Astrocyte (in vitro differentiated cells and primary cell): ENCODE measurements at places on chromosomes 16 and 17.

- DNase-seq, result peak; percentile 20
- H3K27ac ChIP-seq, result no peak overlapping the region
- H3K27me3 ChIP-seq, result no peaks in the 10 kb centered on the region
- peaks cover 14% of the 10 kb centered on the region for H3K4me1 ChIP-seq
- H3K36me3 ChIP-seq, result peaks cover 4% of the 10 kb centered on the region
- H3K4me3 ChIP-seq, result no peak overlapping the region
Measured at GRCh38 chr17:47934856-47935255, 6.5 kb upstream of the PNPO start.

- no peaks in the 10 kb centered on the region for H3K4me1 ChIP-seq
- no peaks in the 10 kb centered on the region for H3K27me3 ChIP-seq
- H3K36me3 ChIP-seq, result no peaks in the 10 kb centered on the region
- no peak overlapping the region for H3K27ac ChIP-seq
- DNase-seq, result no peak
Measured at GRCh38 chr16:87117936-87118335, 199.3 kb downstream of the C16orf95 start.

GRCh38 chr16:67954421-67955196, 10.7 kb upstream of the LCAT start:
- no peak overlapping the region for H3K27ac ChIP-seq
- no peaks in the 10 kb centered on the region for H3K27me3 ChIP-seq
- no peak overlapping the region for H3K4me3 ChIP-seq
- H3K4me1 ChIP-seq, result peaks cover 4% of the 10 kb centered on the region

DNA sequence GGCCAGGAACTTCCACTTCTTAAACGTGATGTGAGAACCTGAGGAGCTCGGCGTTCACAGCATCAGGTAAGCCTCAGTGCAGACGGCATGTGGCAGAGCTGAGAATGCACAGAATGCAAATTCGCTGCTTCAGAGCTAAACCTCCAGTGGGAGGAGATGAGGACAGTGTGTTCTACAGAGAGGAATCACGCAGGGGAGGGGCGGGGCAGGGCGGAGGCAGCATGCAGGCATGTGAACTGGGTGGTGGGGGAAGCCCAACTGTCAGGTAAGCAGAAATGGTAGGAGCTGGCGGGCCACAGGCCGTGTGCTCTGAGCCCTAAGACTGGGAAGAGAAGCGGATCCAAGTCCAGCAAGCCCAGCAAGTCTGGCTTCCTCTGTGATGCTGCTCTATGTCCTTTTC, 94.7 kb downstream of the ZNF778 start:
- no peak for DNase-seq
- peaks cover 30% of the 10 kb centered on the region for H3K4me1 ChIP-seq
- no peak overlapping the region for H3K27ac ChIP-seq
- no peaks in the 10 kb centered on the region for H3K27me3 ChIP-seq
- peaks cover 12% of the 10 kb centered on the region for H3K36me3 ChIP-seq
- H3K4me3 ChIP-seq, result no peak overlapping the region

DNA sequence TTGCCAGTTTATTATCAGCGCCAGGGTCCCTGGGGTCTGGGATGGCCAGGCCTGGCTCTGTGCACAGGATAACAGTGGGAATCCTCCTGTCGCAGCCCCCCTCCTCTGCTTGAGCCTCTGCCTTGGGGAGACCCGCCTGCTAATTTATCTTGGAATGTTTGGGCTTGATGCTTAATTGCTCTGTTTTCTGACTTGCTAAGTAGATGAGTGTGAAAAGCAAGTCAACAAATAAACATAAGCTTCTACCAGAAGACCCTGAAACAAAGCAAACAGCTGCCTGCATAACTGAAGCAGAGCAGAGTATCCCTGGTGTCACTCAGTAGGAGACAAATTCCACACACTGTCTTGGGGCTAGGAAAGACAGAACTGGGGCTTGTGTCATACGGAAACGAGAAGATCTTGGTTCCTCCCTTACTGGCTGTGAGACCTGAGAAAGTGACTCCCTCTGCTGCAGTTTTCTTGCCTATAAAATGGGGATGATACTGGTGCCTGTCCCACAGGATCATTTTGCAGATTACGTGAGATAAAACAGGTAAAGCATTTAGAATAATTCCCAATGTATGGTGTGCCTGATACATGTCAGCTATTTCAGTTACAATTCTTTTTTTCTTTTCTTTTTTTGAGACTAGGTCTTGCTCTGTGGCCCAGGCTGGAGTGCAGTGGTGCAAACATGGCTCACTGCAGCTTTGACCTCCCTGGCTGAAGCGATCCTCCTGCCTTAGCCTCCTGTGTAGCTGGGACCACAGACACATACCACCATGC, 44.8 kb upstream of the IRX3 start:
- H3K27me3 ChIP-seq, result peaks cover 2% of the 10 kb centered on the region
- DNase-seq, result no peak
- H3K27ac ChIP-seq, result no peak overlapping the region
- no peaks in the 10 kb centered on the region for H3K4me1 ChIP-seq

DNA sequence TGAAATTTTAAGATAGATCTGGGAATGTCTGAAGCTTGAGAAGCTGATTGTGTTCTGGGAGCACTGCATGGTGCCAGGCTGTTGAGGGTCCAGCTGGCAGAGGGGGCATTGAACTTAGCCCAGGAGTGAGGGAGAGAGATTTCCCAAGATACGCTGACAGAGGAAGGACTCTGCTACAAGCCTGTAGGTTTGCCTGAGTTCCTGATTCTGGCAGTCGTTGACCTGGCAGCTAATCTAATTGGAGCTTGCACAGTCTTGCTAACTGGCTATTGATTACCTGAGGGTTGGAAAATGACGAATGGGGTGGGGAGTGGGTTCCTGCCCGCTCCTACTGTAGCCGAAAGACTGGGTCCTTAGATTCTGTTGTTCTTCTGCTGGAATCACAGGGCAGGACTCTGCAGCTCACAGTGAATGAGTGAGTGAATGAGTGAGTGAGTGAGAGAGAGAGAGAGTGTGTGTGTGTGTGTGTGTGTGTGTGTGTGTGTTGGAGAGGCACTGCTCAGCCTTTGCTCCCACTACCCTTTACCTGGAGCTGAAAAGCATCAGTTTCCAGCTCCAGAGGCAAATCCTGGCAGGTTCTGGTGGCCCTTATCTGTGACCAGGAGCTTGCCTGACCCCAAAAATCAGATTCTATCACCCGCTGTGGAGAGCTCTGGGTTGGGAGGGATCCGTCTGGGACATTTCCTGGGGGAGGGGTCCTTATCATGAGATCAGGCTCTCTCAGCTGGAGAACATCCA, 16.7 kb downstream of the CTRL start:
- no peaks in the 10 kb centered on the region for H3K27me3 ChIP-seq
- no peak overlapping the region for H3K27ac ChIP-seq
- DNase-seq, result no peak
- no peaks in the 10 kb centered on the region for H3K36me3 ChIP-seq
- no peak overlapping the region for H3K4me3 ChIP-seq
